ENCODE measurements at places on chromosomes 1 and 21.

GRCh38 chr1:14498839-14499238, 99.6 kb upstream of the KAZN start:
- no peak for DNase-seq

DNA sequence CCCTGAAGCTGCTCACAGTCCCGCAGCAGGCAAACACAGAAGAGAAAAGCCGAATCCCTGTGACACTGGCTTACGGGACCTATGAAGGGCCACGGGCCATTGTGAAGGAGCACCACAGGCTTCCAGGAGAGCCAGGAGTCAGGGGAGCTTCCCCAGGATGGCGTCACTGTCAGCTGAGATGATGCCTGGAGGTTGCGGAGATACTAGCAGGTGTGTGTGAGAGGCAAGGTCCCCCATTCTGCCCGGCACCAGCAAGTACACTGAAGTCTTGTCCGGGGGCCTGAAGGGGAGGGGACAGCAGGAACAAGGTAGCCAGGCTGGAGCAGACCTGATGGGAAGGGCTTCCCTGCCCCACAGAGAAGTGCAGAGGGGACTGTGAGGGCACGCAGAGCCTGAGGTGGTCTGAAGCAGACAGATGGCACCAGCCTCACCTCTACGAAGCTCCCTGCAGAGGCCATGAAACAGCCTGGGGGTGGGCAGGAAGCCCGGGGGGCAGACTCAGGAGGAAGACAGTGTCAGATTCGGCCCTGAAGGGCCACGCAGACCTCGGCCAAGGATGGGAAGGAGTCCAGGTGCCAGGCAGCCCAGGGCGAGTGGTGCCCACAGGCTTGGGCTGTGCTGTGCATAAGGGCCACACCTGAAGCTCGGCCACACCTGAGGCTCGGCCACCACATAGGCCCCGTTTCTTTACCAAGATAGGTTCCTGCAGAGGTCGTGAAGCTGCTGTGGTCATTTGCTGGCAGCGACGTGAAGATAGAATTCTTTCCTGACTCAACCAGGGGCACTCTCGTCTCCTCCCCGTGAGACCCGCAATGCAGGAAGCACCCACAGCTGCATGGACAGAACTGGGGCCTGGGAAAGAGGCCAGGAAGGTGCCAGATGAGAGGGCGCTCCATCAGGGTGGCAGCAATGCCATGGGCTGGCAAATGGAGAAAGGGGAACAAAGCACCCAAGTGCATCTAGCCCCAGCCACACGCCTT, 10.1 kb downstream of the TCP10L start:
- no peak for DNase-seq

DNA sequence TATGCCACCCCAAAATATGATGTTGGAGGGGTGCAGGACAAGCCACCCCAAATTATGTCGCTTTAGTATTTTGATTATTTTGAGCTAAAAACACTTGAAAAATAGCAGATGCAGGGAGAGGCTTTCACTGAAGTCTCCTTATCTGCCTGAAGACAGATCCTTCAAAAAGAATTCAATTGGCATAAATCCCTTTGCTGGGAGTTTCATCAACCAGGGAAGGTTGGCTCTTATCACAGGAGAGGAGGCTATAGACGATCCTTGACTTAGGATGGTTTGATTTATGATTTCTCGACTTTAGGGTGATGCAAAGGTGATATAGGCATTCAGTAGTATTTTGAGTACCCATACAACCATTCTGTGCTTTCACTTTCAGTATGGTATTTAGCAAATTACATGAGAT, 97.8 kb upstream of the CAMK1G start:
- DNase-seq: no peak

GRCh38 chr1:119909890-119910596, 13.7 kb upstream of the ADAM30 start:
- no peak for DNase-seq

GRCh38 chr1:220748089-220748934, at the start of gene MTARC2:
Gene MTARC2, plus strand, starts transcription at chr1:220748322. Its CDS starts 210 bp downstream, at chr1:220748532.
- no peak for DNase-seq
